ENCODE measurements at places on chromosomes 3 and 15.
A peak's percentile ranks its signal among the peaks of the same experiment; 100 is the strongest.

DNA sequence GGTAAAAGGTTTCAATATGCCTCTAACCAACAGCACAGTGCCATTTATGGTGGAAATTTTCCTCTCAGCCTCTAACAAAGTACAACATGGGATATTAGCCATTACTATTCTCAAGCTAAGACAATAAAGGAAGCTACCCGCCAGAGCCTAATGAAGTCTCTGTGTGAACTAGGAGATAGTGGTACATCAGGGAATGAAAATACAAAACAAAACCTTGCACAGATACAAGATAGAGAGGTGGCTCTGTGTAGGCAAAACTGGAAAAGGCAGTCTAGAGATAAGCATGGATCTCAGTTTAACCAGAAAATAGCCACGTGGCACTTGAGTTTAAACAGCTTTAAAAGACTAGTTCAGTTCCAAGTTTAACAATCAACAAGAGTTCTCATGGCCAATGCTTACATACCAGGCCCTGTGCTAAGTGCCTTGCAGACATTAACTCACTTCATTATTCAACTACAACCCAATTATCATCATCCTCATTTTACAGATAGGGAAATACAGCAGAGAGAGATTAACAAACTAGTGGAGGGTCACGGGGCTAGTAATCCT is 279.3 kb downstream of the IGSF11 start:
- no peak for DNase-seq

DNA sequence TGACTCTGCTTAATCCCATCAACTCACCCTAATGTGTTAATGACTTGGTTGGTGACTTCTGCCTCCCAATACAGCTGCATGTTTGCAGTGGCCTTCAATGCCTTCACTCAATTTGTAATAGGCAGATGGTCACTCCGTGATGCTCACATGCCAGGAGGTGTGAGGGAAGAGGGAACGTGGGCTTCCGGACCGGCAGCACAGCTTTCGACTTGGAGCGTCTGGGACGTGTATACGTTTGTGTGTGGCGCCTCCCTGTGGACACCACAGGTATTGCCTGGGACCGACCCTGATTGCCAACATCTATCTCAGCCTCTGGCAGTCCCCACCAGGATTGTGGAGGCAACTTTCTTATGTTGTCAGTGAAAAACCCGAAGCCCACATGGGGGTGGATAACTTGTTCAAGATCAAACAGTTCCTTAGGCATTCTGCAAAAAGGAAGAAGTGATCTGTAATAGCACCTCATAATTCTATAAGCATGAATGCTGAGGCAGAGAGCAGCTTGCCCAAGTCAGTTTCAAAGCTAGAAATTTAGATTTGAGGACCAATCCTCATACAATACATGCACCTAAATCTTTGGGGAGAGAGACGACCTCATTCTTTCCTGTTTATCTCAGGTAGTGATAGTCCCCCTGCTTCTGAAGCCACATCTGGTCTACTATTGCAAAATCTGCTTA is 16.9 kb downstream of the MRPL46 start:
- peak; percentile 67 for DNase-seq

DNA sequence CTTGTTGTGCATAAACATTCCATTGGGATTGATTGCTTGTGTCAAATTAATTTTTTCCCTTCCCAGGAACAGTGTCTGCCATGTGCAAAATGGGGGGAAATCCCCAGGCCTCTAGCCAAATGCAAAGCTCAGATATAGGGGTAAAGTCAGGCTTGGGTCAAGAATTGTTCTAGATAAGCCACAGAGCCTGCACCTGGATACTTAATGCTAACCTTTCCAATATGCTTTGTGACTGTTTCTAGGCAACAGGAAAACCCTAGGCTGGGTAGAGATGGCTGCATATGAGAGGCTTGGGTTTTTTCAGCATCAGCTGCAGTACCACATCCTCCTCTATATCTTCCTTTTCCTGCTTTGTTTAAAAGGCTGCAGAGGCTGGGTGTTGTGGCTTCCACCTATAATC is 61.9 kb upstream of the ROPN1 start:
- DNase-seq = no peak

DNA sequence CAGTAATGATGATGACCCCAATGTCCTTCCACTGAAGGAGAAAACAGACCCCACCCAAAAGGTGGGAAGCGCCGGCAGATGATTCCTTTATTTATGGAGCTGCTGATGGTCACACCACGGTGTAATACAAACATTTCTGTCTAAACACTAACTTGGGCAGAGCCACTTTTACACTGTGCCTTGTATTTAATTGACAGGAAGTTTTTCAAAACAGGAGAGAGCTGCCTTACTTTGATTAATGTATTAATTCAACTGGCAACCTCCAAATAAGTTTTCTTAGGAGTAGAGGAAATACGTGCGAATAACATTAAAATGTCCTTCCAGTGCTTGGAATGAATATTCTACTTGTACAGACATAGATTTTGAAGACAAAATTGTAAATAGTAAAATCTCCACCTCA is 70.4 kb downstream of the WWTR1 start:
- DNase-seq = no peak

- DNase-seq = no peak
Observed at GRCh38 chr15:60125334-60125733, 121.2 kb downstream of the FOXB1 start.

DNA sequence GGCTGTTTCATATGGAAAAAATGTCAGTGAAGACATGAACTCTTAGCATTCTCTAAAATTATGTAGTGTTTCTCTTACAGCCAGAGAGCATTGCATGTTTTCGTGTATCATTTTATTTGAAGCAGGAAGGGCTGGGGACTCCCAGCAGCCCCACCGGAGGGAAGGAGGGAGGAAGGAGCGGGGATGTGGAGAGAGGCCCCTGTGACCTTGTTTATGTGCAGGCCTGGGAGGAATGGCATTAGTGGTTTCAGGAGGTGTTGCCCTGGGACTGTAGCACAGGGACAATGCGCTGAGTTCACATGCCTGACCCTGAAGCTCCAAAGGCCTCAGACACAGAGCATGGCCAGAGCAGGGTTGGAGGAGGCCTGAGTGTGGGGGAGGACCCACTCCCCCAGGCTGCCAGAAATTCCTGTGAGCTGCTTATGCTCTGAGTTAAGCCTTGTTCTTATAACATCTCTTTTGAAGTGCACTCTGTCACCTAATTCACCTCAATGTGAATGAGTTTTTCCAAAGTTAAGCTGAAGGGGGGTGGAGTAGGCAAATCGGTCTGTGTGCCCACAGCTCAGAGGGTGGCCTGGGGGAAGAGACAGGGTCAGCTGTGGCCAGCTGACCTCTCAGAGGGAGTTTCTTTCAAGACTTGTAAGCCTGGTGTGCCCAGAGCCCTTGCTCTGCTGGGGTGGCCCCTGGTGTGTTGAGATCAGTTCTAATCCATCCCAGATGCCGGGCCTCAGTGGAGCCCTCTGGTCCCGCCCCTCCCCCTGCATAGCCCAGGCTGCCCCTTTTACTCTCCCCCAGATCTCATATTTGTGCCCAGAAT is 3.9 kb upstream of the RNU6-1 start:
- DNase-seq = peak; percentile 57

GRCh38 chr3:155385896-155386625 is 92.6 kb upstream of the STRIT1 start:
- no peak for DNase-seq

- DNase-seq = no peak
Observed at GRCh38 chr3:169699070-169699469, 35.6 kb upstream of the MECOM start.

GRCh38 chr3:81758275-81758674 is 3.2 kb downstream of the GBE1 start:
- peak; percentile 85 for DNase-seq

GRCh38 chr3:160474416-160474838 is 24.8 kb upstream of the TRIM59 start:
- peak; percentile 89 for DNase-seq

DNA sequence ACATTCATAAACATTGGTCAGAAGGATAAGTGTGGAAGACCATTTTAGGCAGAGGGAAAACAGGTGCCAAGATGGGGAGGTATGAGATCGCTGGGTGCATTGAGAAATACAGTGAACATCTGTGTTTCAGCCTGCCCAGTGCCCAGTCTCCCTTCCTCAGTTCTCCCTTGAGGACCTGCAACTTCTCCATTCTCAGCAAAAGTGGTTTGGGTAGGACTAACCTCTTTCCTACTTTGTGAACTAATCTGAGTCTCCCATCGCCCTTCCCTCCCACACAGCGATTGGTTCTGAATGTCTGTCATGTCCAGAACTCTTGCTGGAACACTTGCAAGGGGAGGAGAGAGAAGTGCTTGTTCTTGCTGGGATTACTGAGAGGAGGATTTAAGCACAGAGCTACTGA is 10.9 kb upstream of the CCNL1 start:
- no peak for DNase-seq

- no peak for DNase-seq
Observed at GRCh38 chr3:126275620-126275904, 81.6 kb downstream of the KLF15 start.

- DNase-seq = no peak
Observed at GRCh38 chr3:30666572-30667279, 60.3 kb downstream of the TGFBR2 start.

DNA sequence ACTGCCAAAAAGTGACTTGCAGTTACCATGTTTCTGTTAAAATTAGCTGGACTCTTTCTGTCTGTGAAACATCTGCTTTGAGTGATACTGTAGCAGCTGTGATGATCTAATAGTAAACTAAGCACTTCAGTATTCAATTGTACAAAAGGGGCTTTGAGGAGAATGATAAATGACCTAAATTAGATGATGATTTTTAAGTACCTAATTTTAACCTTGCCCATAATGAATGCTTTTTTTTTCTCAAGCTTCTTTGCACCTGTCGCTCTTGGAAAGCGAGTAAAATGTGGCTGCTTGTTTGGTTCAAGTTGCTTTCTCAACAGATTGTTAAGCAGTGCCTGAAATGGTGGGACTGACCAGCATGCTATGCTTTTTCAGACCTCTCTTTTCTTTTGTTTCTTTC is 752.3 kb downstream of the EPHA3 start:
- DNase-seq = no peak

GRCh38 chr3:127796045-127796830 is 26.1 kb downstream of the MGLL start:
- no peak for DNase-seq

DNA sequence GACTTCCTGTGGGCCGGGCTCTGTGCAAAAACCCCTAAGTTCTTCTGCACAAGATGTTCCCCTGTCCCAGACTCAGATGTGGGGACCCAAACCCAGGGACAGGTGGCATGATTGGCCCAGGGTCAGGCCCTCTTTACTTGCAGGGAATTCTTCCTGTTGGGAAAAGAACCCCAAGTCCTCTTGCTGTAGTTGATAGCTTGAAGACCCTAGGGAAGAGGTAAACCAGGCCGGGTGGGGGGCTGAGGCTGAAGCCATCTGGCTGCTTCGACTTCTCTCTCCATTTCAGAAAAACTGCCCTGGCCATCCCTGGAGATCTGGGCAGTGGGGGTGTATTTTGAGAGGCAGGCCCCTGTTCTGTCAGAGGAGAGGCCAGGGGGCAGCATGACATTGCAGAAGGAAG is 23.5 kb downstream of the SSUH2 start:
- no peak for DNase-seq

DNA sequence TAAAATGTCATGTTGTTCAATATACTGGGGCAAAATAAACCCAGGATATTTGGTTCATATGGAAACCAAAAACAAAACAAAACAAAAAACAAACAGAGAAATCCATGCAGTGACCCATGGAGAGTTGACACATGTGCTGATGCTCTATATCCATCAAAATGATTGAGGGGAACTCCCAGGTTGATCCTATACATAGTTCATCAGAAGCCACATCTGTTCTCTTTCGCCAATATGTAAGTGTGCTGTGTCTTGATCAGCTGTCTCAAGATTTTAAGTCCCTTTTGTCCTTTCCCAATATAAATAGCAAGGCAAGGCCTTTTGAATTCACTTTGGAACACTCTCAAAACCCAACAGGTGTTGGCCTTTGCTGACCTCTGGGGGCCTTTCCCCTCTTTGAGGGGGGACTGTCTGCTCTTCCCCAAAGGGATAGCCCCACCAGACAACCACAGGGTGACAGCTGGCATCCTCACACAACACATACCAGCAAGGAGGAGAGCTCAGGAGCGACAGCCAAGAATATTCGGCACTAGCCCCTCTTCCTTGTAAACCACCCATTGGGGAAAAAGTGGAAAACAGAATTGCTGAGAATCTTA is 209.4 kb upstream of the CD96 start:
- no peak for DNase-seq

DNA sequence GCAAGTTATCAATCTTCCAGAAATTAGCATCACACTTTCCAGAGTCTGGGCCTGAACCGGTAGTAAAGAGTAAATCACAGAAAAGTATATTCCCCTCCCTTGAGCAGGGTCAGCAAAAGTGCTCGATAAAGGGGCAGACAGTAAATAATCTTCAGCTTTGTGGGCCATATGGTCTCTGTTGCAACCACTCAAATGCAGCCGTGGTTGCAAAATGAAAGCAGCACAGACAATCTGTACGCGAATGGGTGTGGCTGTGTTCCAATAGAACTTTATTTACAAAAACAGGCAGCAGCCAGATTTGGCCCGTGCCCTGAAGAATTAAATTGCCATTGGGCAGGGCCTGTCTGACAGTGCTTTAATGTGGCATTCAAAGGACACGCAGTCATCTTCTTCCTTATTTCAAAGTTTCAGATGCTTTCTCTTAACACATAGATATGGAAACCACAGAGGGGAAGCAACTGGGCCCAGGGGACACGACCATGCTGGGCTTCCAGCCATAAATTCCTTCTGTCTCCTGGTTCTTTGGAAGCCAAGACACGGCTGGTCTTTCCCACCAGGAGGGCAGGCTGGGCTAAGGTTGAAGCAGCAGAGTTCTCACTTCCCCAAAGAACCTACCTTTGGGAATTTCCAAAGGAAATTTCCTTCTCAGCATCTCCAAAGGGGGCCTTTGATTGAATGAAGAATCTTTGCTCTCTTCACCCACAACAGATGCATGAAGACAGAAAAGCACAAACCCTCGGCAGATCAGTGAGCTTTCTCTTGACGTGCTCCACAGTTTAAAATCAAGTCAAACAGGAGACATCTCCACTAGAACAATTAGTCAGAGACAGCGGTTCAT is 489.8 kb upstream of the PROK2 start:
- DNase-seq = peak; percentile 94

- DNase-seq = peak; percentile 81
Observed at GRCh38 chr15:42832576-42832975, 88.0 kb downstream of the TTBK2 start.

DNA sequence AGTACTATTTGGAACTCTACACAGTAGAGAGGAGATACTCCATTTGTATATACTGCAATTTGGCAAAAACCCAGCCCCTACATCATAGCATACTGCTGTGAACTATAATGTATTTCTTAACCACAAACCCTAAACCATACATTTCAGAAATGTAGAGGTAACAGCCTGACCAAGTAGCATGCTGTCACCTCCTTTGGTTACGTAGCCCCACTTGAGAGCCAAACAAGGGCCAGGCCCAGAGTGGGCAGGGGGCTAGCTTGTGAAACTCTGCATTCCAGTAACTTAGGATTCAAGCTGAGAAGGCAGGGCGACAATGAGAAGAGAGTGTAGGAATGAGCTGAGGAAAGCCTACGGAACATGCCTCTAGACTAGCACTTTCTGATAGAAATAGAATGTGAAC is 135.8 kb downstream of the GREM1 start:
- peak; percentile 88 for DNase-seq

All from fibroblast of skin of right biceps (primary cell).